ENCODE measurements at places on chromosomes 7 and 10. TPM values are rescaled to one million over a fixed set of nuclear protein-coding genes. Genes with fewer than 3 reads are reported as not detected.

GRCh38 chr10:110399106-110399964 lies 94.6 kb upstream of the SMNDC1 start:
- DNase-seq, result peak; percentile 47

DNA sequence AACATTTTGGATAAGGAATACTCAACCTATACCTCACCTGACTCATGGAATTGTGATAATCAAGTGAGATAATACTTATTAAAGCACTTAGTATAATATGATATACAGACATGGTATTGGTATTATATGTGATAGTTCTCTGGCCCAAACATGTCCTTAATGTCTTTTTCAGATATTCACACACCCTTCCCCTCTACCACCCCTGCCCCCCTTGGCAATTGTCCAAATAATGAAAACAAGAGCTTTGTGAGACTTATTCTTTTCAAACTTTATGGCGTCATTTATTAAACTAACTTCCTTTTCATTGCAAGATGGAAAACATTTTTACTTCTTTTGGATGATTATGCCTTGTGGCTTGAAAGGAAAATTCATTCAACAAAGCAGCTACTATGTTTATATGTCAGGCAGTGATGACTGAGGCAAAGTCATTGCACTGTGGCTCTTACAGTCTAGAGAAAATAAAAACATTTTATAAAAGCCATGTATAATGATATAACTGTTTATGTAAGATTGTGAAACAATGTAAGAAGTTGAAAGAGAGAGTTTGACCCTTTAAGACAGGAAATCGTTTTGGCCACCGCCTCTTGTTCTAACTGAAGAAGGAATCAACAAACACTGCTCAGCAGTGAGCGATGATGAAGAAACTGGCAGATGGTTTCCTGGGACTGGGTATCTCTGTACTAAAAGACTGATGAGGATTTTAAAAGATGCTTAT lies 27.4 kb downstream of the MINPP1 start:
- no peak for DNase-seq

DNA sequence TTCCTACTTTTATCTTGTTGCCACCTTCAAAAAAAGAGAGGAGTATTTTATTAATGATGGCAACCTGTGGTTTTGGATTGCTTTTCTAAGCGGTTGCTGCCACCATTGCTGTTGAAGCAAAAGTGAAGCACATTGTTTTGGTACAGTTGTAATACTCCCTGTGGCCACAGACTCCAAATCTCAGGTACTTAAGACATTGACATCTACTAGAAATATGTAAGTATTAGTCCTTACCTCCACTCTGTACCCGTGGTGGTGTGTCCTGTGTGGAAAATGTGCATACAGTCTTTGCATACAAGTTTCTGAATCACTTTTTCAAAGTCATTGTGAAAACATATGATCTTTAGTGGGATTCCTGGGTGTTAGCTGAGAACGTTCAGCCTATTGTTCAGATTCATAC lies 85.7 kb downstream of the ANLN start:
- no peak for DNase-seq

DNA sequence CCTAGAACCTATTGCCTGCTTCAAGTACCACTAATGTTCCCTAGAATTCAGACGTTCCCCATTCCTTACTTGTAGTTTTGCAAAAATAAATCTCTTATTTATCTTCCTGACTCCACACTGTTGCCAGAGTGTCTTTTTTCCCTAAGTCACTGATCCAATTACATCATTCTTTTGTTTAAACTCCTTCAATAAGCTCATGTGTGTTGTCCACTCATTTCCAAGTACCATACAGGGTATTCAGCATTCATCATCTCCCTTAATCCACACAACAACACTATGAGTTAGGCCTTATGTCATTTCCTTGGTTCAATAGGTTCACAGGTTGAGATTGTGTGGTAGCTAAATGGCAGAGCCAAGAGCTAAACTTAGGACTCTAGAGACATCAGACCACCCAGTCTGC lies 119.9 kb upstream of the RHOBTB1 start:
- no peak for DNase-seq

DNA sequence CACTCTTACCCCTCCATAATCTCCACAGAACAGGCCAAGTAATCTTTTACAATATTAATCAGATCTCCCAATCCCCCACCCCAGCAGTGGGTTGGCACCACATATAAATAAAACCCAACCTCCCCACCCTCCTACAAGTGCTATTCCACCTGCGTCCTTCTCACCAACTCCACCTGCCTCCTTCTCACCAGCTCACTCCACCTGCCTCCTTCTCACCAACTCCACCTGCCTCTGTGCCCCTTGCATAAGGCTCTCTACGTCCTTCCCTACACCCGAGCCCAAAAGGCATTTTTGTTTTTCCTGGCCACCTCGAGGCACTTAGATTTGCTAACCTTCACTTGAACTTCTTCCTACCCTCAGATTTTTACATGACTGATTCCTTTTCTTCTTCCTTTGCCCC lies 89.7 kb downstream of the ATE1 start:
- no peak for DNase-seq

DNA sequence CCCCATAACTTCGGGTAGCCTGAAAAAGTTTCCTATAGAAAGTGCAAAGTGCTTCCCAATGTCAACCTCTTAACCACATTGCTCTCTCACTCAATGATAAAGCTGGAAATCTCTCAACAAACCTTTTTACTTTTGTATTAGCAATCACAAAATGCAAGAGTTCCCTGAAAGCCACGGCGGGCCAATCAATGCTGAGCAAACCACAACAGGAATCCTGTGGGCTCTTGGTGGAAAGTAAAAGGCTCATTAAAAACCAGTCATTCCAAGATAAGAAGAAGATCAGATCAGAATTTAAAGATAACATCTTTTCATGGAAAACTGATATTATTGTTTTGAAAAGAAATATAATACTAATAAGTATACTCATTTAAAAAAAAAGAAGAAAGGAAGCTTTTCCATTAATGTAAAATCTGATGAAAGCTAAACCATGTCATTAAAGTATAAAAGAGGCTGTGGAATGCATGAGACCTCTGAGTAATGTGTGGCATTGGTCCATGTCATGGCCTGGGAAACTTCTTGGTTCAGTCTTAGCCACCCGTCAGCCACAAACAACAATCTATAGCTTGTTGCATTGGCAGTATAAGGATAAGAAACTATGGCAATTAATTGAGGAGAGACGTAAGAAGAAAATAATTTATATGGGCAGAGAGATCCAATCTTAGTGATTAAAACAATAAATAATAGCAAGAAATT lies 1066.1 kb upstream of the SORCS1 start:
- DNase-seq, result no peak

GRCh38 chr7:146736446-146737190 lies 620.0 kb downstream of the CNTNAP2 start:
- no peak for DNase-seq

GRCh38 chr10:21953585-21954057 lies 49.9 kb downstream of the DNAJC1 start:
- no peak for DNase-seq

- DNase-seq, result no peak
Measured at GRCh38 chr10:33345236-33345635, 10.8 kb upstream of the NRP1 start.

DNA sequence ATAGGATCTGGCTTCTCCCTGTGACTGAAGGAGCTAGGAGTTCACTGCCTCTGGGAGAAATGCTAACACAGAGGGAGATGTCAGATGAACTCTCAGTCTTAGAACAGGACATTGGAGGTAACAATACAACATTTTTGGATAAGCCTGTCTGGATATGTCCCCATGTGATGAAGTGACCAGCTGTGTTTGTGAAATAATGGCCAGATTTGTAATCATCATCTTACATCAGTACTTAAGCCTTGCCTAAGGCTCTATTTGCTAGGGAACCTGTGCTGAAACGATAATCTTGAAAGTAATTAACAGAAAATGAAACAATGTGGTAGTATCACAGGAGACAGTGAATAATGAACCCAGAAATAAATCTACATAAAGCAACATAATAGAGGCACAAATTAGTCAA lies 56.2 kb downstream of the CRPPA start:
- DNase-seq, result no peak

MSMB gene
- polyA plus RNA-seq, result not detected

FAM241B gene
- 3.7 TPM for polyA plus RNA-seq

ZC3HAV1L gene
- polyA plus RNA-seq, result 0.95 TPM

NAT16 gene
- polyA plus RNA-seq, result not detected

NRCAM gene
- polyA plus RNA-seq, result 0.55 TPM

MYH16 gene
- not detected for polyA plus RNA-seq
